ENCODE measurements at places on chromosomes 16 and 17. TPM values are rescaled to one million over a fixed set of nuclear protein-coding genes. Genes with fewer than 3 reads are reported as not detected.

DNA sequence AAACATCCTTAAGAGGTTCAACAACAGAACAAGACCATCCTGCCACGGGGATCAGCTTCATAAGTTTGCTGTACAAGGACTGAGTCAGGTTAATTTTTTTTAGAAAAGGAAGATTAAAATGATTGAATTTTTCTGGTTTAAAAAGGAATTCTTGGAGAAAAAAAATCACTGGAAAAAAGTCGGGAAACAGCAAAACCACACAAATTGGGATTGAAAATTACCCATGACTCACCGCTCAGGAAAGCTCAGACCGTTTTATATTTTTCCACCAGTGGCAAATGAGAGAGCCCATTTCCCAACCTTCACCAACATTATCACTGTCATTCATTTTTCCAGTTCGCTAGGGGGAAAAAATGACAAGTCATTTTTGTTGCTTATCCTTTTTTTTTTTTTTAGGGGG is 46.6 kb downstream of the MRM3 start:
- no peaks in the 10 kb centered on the region for H3K36me3 ChIP-seq
- no peak overlapping the region for H3K4me3 ChIP-seq
- H3K27me3 ChIP-seq, result no peaks in the 10 kb centered on the region
- no peaks in the 10 kb centered on the region for H3K4me1 ChIP-seq

DNA sequence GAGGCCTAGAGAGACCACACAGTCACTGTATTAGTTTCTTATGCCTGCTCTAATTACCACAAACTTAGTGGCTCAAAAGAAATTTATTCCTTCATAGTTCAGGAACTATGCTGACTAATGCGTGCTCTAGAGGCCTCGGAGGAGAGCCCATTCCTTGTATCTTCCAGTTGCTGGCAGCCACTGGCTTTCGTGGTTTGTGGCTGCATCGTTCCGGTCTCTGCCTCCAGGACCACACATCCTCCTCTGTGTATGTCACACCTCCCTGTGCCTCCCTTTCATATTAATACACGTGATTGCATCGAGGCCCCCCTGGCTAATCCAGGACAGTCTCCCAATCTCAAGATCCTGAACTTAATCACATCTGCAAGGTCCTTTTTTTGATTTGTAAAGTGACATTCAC is 16.9 kb upstream of the MYLK3 start:
- H3K27ac ChIP-seq, result no peak overlapping the region
- H3K4me3 ChIP-seq, result no peak overlapping the region

GRCh38 chr16:67542464-67542863 is 13.8 kb downstream of the RIPOR1 start:
- peak; percentile 57 for DNase-seq
- no peaks in the 10 kb centered on the region for H3K4me1 ChIP-seq
- H3K36me3 ChIP-seq, result no peaks in the 10 kb centered on the region
- H3K27me3 ChIP-seq, result no peaks in the 10 kb centered on the region
- H3K27ac ChIP-seq, result no peak overlapping the region

DNA sequence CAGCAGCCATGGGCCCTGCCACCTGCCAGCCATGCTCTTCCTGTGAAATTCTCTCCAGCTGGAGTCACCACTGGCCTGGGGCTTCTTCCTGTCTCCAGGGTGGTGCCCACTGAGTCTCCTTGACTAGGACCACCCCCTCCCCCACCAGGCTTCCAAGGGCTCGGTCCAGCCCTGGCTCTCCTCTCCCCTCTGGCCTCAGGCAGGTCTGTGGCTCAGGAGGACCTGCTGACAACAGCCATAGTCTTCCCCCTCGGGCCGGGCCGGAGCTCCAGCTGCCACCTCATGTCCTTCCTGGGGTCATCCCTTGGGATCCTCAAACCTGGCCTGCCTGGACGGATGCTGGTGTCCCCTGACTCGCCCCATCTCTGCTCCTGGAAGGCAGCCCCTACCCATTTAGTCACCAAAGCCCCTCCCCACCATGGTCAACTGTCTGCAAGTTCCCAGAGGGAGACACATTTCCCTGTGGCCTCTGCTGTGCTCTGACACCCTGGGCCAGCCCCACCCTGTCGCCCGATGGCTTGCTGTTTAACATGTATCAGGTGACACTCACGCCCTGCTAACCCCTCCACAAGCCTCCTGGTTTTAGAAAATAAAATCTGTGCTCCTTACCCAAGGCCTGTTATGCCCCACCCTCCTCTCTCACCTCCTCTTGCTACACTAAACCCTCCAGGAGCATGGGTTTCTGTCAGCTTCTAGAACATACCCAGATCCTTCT is 186.2 kb downstream of the RBFOX3 start:
- no peaks in the 10 kb centered on the region for H3K4me1 ChIP-seq
- H3K36me3 ChIP-seq, result no peaks in the 10 kb centered on the region
- H3K27me3 ChIP-seq, result no peaks in the 10 kb centered on the region

DNA sequence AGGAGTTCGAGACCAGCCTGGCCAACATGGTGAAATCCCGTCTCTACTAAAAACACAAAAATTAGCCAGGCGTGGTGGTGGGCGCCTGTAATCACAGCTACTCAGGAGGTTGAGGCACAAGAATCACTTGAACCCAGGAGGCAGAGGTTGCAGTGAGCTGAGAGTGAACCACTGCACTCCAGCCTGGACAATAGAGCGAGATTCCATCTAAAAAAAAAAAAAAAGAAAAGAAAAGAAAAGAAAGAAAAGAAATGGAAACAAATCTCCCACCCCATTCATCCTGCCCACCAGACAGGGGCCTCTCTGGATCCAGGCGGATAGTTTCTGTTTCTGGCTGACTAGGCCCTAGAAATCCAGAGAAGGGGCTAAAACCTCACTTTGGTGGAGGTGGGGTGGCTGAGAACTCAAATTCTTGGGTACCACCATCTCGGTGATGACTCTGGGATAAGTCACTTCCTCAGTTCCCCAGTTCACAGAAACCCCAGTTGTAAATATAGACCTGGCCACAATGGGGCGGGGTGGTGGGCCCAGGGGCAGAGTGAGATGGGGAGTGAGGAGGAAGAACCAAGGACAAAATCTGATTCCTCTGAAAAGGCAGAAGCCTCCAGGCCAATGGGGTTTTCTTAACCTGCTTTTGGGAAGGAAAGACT is 22.2 kb downstream of the SOCS1 start:
- DNase-seq, result no peak
- no peaks in the 10 kb centered on the region for H3K36me3 ChIP-seq
- H3K27ac ChIP-seq, result no peak overlapping the region
- no peaks in the 10 kb centered on the region for H3K27me3 ChIP-seq

GRCh38 chr17:70265471-70265870 is 96.1 kb downstream of the KCNJ2 start:
- H3K27me3 ChIP-seq, result no peaks in the 10 kb centered on the region
- DNase-seq, result no peak
- H3K27ac ChIP-seq, result no peak overlapping the region
- no peaks in the 10 kb centered on the region for H3K4me1 ChIP-seq
- no peaks in the 10 kb centered on the region for H3K36me3 ChIP-seq

DNA sequence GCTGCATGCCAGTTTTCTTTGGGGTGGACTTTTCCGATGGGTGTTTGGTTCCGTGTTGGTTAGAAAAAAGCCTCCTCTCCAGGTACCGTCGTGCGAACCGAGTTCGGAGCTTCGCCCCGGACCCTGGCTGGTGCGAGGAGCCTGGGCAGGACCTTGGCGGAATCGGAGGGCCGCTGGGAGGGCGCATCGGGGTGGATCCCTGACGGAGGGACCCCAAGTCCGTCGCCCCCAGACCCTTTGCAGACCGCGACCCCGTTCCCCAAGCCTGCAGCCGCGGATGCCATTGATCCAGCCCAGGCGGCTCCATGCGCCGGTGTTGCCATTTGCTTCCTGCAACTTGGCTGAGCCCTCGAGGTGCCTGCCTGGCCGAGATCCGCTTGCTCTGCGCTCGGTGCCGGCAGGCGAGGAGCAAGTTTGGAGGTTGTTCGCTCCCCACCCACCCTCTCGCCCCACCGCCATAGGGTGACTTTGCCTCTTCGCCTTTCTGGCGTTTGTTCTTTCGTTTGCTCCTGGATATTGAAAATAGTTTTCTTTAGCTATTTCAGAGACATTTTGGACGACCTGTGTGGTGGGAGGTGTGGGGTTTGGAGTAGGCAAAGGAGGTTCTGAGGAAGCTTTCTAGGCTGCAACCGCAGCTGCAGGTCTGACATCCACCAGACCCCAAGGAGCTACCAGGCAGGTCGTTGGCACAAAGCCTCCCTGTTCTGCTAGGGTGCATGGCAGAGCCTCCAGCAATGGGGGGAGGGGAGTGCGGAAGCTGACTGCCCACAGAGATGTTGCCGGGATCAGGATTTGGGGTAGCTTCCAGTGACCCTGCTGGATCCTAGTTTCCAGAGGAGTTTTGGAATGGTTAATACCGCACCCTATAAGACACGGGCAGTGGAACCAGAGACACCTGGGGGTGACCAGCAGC is 58.2 kb downstream of the RAP1GAP2 start:
- H3K4me1 ChIP-seq, result peaks cover 8% of the 10 kb centered on the region
- peak overlapping the region; percentile 46 for H3K4me3 ChIP-seq

DNA sequence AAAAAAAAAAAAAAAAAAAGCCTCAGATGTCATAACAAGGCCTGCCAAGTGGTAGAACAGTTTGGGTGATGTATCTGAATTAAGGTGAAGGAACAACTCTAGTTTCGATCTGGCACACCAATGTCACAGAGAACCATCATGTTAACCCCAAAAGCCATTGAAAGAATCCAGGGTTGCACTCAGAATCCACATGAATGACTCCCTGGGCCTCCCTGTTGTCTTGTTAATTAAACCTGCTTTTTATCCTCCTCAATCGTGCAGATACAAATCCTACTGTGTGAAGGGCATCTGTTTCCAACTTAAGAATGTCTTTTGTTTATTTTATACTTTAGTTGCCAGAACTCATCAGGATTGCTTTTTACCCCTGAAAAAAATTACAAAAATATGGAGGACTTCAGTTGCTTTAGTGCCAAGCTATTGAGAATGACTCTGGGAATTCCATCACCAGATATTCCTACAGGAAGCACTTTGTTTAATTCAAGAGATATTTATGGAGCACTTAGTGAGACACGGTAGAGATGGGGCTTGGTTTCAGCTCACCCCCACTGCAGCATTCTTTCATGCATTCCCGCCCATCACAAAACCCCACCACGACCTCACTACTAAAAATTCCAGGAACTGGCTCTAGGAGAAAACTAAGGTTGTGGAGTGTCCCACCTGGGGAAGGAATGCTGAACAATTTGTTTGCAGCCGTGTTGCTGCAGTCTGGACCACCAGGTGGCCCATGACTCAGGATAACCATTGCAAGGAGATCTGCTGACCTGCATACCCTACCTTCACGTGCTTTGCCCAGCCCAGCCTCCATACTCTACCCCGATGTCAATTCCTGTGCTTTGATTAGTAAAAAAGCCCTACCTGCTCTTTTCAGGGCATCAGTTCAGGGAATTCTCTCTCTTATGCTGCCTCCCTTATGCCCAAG is 63.8 kb upstream of the GPRC5B start:
- H3K27ac ChIP-seq, result no peak overlapping the region
- H3K36me3 ChIP-seq, result no peaks in the 10 kb centered on the region
- H3K27me3 ChIP-seq, result no peaks in the 10 kb centered on the region
- DNase-seq, result no peak
- no peaks in the 10 kb centered on the region for H3K4me1 ChIP-seq

DNA sequence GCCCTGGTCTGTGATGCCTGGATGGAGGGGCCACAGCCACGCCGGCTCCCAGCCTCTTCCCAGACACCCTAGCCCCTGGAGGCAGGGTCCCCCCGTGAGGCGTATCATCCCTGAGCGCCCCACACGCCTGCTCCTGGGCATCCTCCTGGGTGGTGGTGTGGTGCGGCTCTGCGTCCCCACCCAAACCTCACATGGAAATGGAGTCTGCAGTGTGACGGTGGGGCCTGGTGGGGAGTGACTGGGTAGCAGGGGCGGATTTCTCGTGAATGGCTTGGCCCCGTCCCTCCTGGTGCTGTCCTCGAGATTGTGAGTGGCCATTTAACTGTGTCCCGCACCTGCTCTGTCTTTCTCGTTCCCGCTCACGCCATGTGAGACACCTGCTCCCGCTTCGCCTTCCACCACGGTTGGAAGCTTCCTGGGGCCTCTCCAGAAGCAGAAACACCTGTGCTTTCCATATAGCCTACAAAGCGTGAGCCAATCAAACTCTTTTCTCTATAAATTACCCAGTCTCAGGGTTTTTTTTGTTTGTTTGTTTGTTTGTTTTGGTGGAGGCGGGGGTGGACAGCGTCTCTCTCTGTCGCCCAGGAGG is 5.9 kb upstream of the SSTR5 start:
- no peak overlapping the region for H3K27ac ChIP-seq
- peaks cover 8% of the 10 kb centered on the region for H3K27me3 ChIP-seq
- no peaks in the 10 kb centered on the region for H3K36me3 ChIP-seq
- H3K4me1 ChIP-seq, result no peaks in the 10 kb centered on the region
- no peak overlapping the region for H3K4me3 ChIP-seq
- no peak for DNase-seq

- H3K4me1 ChIP-seq, result no peaks in the 10 kb centered on the region
- DNase-seq, result no peak
- H3K27ac ChIP-seq, result no peak overlapping the region
- no peaks in the 10 kb centered on the region for H3K36me3 ChIP-seq
Observed at GRCh38 chr17:48640858-48641180, 14.7 kb upstream of the HOXB9 start.

DNA sequence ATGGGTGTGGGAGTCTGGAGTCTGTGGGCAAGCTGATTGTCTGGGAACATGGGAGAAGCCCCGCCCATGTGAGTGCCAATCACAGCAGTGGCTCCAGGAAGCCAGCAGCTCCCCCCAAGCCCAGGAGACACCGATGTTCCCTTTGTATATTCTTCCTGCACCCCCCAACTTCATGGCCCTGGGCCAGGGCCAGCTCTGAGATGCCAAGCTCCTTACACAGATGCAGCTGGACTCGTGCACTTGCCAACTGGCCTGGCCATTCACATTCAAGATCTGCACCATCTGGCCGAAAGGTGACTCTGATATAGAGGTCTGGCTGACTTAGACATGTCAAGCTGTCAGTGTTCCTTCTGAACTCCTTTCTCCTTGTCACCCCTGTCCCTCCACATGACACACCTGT is 50.5 kb downstream of the CACNG5 start:
- H3K27ac ChIP-seq, result no peak overlapping the region
- H3K27me3 ChIP-seq, result no peaks in the 10 kb centered on the region
- H3K36me3 ChIP-seq, result no peaks in the 10 kb centered on the region
- no peaks in the 10 kb centered on the region for H3K4me1 ChIP-seq
- no peak for DNase-seq

Gene CCL11
- total RNA-seq, result 4.9 TPM

Gene GAST
- total RNA-seq, result not detected

Gene CCL17
- total RNA-seq, result not detected

Gene DOC2B
- total RNA-seq, result 45.3 TPM

Gene RNF43
- total RNA-seq, result not detected

Gene CIAPIN1
- 9.7 TPM for total RNA-seq

Gene SP2
- 1.3 TPM for total RNA-seq

Measured in uterus (tissue), 4 donors.